ENCODE measurements at places on chromosomes 4 and X.
A peak's percentile ranks its signal among the peaks of the same experiment; 100 is the strongest.

- no peak for DNase-seq
These were observed 11.8 kb downstream of the NUDT11 start for GRCh38 chrX:51484616-51485015.

DNA sequence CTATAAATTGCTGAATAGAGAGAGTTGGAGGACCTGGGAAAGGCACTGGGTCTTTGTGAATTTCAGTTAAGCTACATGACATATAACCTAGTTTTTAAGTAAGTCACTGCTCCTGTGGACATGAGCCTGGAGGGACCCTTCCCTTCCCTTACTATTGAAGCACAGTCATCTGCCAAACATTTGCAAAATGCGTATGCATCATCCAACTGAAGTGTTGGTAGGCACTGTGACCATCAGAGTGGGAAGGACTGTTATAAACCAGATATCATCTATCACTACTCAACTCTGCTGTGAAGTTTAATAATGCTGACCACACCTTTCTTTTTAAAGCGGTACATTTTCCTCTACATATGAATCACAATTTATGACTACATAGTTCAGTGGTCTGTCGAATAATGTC lies 5.2 kb downstream of the GABRA3 start:
- no peak for DNase-seq

DNA sequence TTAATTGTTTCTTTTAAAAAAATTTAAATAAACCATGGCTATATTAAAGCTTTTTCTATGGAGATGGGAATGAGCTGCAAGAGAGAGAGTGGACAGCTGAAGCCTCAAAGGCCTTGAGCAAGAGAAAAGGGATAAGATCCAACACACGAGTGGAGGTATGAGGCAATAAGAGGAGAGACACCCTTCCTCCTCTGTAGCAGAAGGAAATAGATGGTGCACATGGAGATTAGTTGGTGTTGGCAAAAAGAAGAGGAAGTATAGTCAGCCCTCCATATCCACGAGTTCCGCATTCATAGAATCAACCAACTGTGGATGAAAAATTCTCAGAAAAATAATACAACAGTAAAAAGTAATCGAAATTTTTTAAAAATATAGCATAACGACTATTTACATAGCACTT lies 3.2 kb downstream of the CXorf38 start:
- no peak for DNase-seq

DNA sequence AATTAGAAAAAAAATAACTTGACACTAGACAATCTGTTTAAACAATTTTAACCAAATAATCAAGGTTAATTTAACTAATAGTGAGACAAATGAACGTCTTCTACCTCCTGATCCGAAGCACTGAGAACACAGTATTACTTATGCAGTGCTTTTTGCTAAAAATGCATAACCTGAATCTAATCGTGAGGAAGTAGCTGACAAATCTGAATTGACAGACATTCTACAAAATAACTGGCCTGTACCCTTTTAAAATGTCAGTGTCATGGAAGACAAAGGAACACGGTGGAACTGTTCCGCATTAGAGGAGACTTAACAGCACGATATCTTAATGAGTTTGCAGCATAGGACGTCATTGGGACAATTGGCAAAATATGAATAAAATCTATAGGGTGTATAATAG lies 631.2 kb upstream of the ZFP42 start:
- no peak for DNase-seq

DNA sequence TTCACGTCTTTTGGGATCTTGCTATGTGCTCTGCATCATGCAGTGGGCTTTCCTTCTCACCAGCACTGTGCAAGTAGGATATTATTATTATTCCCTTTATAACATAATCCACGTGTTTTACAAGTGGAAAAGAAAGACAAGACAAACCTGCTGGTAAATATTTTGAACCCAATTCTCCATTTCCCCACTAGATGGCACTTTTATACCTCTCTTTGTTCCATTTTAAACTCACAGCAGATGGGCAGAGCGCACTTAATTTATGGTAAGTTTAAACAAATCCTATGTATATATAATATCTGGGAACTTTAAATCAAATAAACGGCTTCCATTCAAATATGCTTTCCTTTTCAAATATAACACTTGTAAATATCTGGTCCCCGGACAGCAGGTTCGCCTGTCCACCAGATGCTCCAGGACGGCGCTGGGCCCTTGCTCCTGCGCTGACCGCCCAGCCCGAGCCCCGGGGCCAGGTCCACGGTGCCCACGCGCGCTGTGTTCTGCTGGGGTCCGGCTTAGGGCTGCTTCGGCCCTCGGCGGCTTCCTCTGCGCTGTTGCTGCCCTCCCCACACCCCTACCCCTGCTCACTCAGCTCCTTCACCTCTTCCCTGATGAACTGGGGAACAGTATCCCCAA lies 31.1 kb downstream of the F11 start:
- peak; percentile 29 for DNase-seq

- DNase-seq: no peak
These were observed 285.2 kb upstream of the GATB start for GRCh38 chr4:152045807-152046571.

GRCh38 chr4:113355550-113356371 lies 306.3 kb downstream of the ANK2 start:
- peak; percentile 23 for DNase-seq

DNA sequence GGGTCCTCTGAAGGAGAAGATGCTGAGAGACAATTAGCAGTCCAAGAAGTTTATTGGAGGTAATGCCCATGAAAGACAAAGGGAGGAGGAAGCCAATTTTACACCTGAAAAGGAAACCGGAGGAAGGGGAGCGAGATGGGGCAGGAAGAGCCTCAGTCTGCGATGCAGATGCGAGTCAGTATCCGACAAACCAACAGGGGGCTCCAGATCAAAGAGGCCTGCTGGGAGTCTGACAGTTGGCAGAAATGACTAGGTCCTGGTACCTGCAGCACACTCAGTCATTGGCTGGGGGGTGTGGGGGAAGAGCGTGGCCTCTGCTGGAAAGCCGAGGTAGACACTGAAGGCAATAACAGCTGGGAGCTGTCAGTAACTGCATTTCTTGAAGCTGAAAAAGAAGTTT lies 231.1 kb upstream of the CENPE start:
- DNase-seq: no peak

- no peak for DNase-seq
These were observed 20.4 kb upstream of the WWC2 start for GRCh38 chr4:183078634-183079033.

DNA sequence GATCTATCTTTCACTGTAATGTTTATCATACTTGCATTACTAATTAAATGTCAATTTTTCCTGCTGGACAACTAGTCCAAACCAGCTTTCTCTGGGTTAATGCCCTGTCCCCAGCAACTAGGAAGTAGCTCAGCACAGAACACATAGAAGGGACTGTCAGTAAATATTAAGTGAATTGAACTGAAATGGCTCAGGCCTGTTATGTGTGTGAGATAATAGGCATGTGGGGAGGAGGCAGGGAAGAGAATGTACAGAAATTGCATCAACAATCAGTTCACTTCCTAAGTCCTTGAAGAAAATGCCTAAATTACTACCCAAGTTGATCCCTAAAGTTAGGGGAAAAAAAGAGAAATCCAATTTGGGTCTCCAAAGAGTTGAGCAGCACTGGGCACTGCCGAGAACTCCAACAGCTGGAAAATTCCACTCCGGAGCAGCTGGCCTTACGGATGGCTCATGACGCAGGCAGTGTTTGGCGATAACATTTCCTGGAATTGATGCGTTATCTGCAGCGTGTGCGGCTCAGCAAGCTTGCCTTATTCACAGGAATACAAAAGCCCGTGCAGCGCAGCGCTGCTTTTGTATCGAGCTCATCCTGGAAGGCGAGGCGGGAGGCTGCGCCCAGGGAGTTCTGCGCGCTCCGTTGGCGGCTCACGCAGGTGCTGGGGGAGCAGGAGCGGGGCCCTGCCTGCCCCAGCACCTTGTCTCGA lies 297.3 kb upstream of the LCORL start:
- DNase-seq: no peak

DNA sequence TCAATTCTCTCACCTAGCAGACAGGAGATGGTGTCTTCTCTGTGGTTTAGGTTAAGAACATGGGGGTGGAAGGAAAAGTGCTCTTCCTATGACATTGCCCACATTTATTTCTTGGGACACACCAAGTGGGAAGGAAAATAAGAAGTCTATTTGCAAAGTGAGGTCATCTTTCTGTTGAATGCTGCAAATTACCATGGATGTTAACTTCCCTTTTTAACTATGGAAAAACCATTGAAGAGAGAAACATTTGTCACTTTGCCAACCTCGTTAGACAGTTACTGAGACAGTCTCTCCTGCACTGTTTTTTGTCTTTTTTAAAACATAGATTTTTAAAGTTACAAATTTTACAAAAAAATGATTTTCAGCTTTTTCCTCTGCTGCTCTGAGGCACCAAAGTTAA lies 72.8 kb upstream of the BEND4 start:
- DNase-seq: no peak

DNA sequence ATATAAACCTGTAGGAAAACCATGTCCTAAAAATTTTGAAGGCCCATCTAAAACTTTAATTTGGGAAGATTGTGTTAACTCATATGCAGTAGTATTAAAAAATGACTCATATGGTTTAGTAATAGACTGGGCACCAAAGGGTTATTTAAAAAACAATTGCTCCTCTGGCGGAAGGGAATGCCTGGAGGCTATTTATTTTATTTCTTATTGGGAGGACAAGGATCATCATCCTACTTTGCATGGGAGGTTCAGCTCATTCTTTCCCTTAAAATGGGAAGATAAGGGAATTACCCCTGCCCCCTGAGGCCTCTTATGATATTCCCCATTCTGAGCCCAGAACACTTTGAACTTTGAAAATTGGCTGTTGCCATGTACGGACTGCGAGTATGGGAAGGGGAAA lies 29.7 kb upstream of the MGST2 start:
- DNase-seq: no peak

- DNase-seq: no peak
These were observed 10.2 kb upstream of the CRLF2 start for GRCh38 chrX:1222531-1223241.

GRCh38 chrX:39550795-39551361 lies 546.9 kb downstream of the BCOR start:
- DNase-seq: no peak

DNA sequence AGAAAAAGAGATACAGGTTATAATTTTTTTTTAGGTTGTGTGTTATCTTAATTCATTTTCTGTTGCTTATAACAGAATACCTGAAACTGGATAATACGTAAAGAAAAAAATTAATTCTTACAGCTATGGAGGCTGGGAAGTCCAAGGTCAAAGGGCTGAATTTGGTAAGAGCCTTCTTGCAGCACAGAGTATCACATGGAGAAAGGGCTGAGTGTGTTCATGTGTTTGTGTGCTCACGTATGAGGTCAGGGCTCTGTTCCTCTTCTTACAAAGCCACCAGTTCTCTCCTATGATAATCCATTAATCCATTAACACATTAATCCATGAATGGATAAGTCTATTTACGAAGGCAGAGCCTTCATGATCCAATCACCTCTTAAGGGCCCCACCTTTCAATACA lies 8.6 kb upstream of the RAB28 start:
- DNase-seq: no peak

GRCh38 chr4:174983128-174983750 lies 65.1 kb downstream of the ADAM29 start:
- DNase-seq: no peak

DNA sequence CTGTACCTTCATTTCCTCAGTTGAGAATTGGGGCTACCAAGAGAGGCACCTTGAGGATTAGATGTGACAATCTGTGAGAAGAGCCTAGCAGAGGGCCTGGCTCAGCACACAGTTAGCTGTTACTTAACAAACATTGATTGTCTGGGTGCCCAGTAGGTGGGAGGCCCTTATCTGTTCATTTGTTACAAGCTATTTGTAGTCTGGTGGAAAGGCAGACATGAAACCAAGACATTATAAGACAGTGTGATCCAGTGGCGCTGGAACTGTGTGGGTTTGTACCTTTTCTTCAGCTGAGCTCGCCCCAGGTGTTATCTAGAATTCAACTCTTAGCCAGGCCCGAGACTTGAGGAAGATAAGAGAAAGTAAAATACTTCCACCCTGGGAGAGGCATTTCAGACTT lies 16.9 kb downstream of the AKAP4 start:
- no peak for DNase-seq

- no peak for DNase-seq
These were observed 72.3 kb upstream of the GRID2 start for GRCh38 chr4:92231511-92231910.

GRCh38 chr4:168739886-168740285 lies 243.0 kb downstream of the PALLD start:
- no peak for DNase-seq

DNA sequence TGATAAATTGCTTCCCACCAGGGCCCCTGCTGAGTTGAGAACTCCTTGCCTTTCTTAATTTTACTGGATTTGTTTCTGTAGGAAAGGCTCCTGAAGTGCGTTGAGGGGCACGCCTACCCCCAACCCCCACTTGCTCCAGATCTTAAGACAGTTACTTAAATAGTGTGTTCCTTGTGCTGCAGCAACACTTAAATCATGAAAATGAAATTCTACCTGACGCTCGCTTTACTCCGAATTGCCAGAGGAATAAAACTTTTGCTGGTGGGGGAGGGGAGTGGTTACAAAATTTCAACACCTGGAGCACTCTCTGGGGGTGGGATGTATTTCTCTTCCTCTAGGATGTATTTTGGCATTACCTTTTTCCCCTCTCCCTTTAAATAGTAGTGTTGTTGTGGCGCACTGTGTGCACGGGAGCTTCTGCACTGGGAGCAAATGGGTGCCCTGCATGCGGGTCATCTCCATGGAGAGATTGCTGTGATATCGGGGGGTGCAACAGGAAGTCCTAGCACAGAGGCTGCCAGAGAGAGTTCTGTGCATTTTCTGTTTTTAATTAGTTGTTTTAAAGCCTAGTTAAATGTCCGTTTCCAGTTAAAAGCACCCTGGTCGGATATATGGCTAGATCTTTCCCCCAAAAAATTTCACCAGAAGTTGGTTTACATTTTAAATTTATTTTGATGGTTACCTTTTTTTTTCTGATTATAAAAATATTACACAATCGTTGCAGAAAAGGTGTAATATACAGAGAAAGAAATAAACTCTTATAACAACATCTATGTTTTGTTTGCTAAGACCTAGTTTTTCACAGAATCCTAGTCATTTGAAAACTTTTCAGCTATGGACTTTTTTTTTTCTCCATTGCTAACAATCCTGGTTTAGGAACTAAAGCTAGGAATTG lies 207.7 kb downstream of the SOWAHB start:
- no peak for DNase-seq

DNA sequence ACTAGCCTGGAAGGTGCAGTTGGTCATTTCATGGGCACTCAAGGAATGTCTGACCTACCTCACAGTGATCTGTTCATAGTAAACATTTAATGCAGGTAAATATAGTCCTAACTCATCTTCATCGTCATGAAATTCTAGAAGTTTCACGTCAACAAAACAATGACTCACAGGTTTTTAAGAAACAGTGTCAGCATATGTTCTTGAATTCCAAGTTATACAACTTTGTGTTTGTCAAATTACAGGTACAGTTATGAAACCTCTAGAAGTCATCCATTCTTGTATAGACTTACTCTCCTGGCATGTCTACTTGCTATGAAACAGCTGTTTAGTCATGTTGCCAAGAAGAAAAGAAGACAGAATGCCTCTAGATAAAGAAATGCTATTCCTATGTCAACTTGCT lies 46.6 kb downstream of the AFM start:
- DNase-seq: no peak
